Substantia nigra (tissue), 51 donors: ENCODE measurements at places on chromosomes 13 and 19.

DNA sequence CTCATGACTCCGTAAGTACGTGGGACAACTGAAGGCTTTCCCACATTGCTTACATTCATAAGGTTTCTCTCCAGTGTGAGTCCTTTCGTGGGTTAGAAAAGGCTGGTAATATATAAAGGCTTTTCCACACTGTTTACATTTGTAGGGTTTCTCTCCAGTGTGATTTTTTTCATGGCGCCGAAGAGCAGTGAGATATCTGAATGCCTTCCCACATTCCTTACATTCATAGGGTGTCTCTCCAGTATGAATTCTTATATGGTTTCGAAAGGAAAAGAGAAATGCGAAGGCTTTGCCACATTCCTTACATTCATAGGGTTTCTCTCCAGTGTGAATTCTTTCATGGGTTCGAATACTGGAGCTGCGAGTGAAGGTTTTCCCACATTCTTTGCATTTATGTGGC, 29.5 kb downstream of the ZNF490 start:
- no peak for DNase-seq

DNA sequence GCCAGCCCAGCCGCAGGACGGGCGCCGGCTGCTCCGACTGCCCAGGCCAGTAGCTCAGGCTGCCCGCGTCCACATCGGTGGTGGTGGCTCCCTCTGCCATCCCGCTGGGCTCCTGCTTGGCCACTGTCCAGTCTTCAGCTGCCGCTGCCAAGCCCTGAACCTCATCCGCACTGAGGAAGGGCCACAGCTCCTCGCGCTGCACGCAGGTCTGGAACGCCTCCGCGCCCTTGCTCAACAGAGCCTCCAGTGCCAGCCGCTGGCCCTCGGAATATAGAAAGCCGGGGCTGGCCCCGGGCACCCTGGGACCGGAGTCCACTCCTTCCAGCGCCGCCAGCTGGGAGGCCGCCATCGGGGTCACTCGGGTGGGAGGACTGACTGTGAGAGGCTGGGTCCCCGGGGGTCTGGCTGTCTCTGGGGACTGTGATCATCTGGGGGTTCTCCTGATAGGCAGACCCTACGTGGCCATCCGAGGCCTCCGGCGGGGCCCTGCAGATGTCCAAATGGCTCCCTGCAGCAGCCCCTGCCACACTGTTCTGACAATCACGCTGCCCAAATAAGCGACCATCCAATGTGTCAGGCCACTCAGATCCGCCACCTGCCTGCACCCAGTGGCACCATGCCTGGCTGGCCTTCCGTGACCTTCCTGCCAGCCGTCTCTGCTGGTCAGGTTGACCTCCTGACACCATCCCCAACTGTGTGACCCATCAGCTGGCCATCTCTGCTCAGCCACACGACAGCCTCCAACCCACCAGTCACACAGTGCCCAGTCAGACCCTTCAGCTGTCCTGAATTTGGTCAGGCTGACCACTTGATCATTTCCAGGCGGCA, 1.6 kb downstream of the FAM83E start:
- peak; percentile 66 for DNase-seq

- DNase-seq, result no peak
These were observed 25.4 kb downstream of the CHST8 start for GRCh38 chr19:33647146-33647545.

DNA sequence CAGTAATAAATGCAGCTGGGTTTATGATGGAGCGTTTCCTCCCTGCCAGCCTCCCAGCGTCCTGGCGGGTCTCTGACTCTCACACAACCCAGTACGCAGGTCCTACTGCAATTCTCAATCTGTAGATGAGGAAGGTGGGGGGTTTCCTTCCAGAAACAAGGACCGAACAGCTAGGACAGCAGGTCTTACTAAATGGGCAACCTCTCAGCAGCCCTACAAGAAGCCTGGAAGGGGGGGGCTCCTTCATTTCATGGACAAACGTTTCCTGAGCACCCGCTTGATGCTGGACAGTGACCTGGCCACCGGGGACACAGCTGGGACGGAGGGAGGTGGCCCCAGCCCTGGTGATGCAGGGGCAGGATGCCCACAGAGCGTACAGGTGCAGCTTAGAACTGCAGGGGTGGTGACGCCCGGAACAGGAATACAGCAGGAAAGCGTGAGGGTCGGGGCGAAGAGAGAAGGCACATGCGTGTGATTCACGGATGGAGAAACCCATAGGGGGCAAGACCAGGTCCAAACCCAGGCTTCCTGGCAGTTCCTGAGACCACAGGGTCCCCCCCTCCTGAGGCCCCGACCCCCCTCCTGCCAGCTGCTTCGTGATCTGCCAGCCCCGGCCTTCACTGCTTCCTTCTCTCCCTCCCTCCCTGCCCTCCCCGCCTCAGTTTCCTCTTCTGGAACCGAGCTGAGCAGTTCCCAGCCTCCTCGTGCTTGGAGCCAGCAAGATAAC, 732 bp upstream of the C2CD4C start:
- DNase-seq, result no peak

GRCh38 chr13:44237276-44237767, 136.3 kb upstream of the SERP2 start:
- DNase-seq, result peak; percentile 52

DNA sequence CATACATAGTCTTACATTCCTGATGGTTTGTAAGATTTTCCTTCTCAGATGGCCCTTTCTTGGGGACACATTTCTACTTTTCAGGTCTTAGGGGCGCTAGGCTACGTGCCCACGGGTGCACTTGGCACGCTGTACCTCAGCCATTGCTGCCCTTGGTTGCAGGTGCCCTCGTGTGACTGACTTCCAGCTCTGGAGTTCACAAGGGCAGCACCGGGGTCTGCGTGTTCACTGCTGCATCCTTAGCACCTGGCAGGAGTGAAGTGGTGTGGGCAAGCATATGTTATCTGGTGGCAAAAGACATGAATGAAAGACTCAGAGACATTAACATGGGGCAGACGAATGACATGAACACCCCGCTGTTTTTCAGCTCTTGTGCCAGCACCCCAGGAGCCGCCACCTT, 13.3 kb upstream of the WDR88 start:
- no peak for DNase-seq

GRCh38 chr13:98549728-98550317, 27.1 kb downstream of the STK24 start:
- DNase-seq, result no peak

GRCh38 chr13:35925669-35926068, 205.5 kb downstream of the DCLK1 start:
- no peak for DNase-seq
